Cortex of kidney (tissue), 1 donor: ENCODE measurements at places on chromosomes 7 and 10.

GRCh38 chr10:44164251-44164956 lies 220.5 kb downstream of the CXCL12 start:
- no peak for DNase-seq

DNA sequence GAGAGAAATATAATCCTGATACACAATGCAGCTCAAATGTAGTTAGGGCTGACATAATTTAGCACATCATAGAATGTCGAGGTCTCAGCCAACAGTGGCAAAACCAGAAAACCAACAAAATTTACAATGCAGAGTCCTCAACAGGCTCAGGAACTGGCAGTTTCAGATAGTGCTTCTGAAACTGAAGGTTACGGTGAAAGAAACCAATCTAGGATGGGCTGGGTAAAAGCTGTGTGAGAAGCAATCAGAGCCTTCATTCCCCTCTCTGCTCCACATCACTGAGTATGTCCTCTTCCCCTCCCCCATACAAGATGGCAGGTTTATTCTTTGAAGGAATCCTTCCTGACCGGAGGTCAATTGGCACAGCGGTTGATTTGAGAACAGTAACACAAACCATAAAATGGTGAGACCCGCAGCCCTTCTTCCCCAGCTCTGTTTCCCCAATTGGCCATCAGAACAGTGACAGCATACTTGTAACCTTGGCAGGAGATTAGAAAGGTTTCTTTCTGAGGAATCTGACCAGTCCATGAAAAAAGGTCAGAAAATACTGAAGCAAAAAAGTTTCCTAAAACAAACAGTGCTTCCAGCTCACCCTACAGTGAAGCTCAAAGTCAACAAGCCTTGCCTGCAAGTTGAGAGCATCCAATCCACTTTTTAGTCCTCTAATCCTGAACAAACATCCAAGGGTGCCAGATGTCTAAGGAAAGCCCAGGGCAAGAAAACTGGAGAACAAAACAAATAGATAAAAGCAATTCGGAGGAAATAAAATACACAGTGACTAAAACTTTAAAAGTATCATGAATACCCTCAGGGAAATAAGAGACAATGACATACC lies 53.9 kb upstream of the IL6 start:
- DNase-seq, result no peak

GRCh38 chr7:42960762-42961161 lies 28.6 kb downstream of the MRPL32 start:
- no peak for DNase-seq

DNA sequence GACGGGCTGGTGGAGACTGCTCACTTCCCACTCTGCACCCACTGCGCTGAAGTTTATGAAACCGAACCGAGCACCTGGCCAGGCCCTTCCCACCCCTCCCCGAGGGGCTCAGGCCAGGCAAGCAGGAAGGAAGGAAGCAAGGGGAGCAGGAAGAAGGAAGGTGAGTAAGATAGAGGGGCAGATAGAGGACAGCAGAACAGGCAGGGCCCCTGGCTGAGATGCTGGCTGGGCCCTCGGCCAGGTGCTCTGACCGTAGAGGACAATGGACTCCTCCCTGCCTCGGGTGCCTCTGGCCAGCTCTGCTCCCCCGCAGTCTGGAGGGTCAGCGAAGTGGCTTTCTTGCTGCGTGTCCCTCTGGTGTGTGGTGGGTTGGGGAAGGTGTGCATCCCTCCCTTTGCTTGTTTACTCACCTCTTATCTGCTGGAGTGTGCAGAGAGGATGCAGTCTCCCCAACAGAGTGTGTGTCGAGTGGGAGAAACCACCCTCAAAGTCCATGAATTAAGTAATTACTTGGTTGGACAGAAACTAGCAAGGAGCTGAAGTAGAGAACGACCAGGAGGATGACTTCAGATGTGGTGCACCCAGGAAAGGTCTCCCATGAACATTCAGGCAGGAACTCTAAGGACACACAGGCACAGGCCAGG lies 82.8 kb upstream of the PPP2R2D start:
- no peak for DNase-seq

- DNase-seq, result no peak
Measured at GRCh38 chr7:150337659-150338081, 3.8 kb downstream of the RARRES2 start.
